Tibial nerve (tissue), 4 donors: ENCODE measurements at places on chromosomes 7 and 10. TPM values are rescaled to one million over a fixed set of nuclear protein-coding genes. Genes with fewer than 3 reads are reported as not detected.

Gene ZPBP
- not detected for total RNA-seq

Gene PRR15
- 0.42 TPM for total RNA-seq

Gene STK31
- total RNA-seq = 2.8 TPM

Gene TMEM270
- not detected for total RNA-seq

Gene AEBP1
- total RNA-seq = 440 TPM

Gene CYP2C19
- total RNA-seq = not detected

DNA sequence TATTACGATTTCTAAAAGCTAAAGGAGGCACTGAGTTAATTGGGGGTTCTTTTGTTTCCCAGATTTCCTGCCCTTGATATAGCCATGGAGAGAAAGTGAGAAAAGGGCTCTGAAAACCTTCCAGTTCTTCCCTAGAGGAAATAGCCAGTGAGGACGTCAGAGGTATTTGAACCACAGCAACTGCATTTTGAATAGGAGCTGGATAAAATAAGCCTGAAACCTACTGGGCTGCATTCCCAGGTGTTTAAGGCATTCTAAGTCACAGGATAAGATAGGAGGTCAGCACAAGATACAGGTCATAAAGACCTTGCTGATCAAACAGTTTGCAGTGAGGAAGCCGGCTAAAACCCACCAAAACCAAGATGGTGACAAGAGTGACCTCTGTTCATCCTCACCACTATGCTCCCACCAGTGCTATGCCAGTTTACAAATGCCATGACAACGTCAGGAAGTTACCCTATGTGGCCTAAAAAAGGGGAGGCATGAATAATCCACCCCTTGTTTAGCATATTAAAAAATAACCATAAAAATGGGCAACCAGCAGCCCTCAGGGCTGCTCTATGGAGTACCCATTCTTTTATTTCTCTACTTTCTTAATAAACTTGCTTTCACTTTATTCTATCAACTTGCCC is 85.1 kb upstream of the FRMD4A start:
- no peaks in the 10 kb centered on the region for H3K4me1 ChIP-seq
- no peak for DNase-seq
- H3K27ac ChIP-seq = no peak overlapping the region
- no peaks in the 10 kb centered on the region for H3K36me3 ChIP-seq

DNA sequence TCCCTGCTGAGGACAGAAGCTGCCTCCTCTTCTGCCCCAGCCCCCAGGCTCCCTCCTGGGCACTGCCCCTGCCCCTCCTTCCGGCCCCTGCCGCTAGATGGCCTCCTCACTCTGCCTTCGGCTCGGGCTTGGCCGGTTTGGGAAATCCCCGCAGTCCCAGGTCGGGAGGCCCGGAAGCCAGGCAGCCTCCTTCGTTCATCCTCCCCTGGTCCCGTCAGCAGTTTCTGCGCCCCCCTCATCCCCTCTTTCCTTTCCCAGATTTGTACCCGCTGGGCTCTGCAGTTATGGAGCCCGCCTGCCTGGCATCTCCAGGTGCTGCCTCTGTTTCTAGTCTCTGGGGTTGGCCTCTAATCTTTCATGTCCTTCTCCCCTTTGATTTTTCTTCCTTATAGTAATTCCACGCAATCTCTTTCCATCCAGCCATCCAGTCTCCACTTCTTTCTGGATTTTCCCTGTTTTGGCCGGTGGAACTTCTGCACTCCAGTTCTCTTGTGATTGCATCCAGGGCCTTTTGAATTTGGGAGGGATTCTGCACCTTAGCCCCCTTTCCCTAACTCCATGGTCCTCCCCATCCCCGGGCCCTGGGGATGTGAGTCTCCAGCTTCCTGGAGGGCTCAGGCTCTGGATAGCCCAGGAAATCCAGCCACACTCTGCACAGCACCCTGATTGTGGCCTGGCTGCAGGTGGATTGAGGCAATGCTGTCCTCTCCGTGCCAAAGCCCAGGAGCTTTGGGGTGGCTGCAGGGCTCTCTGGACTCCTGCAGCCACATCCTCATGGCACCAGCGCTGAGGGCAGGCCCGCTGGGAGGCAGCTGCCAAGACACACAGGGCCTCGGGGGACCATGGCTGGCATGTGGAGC is 3.3 kb upstream of the SHH start:
- H3K4me3 ChIP-seq = no peak overlapping the region
- no peak for DNase-seq
- H3K27ac ChIP-seq = peak overlapping the region; percentile 78
- peaks cover 22% of the 10 kb centered on the region for H3K4me1 ChIP-seq
- no peaks in the 10 kb centered on the region for H3K36me3 ChIP-seq

DNA sequence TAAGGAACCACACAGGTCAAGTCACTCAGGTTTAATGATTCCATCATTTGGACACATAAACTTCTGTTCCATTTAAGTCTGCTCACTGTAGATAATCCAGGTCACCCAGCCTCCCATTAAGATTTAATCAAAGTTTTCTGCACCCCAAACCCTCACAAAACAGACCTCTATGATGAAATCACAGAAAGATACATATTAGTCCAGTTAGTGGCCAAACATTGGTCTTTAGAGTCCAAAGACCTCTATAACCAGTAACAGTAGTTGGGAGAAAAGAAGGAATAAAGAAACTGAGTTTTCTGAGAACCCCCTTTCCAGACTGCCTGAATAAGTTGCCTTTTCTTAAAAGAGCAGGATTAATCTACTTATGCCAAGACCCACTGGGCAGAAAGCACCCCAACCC is 4.8 kb downstream of the GCC1 start:
- no peak for DNase-seq
- H3K36me3 ChIP-seq = peaks cover 8% of the 10 kb centered on the region
- no peak overlapping the region for H3K27ac ChIP-seq
- no peaks in the 10 kb centered on the region for H3K27me3 ChIP-seq
- H3K4me3 ChIP-seq = no peak overlapping the region

DNA sequence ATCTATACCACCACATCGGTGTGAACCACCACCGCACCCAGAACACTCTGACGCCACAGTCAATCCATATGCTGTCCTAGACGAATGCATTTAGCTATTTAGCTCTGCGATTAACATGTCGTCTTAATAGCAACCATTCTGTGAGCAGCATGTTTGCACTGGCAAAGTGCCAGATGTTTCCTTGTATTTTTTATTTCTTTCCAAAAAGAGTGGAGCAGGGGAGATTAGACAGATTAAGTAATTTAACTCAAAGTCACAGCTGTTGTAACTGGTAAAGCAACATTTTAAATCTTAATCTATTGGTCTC is 57.0 kb upstream of the ARL4A start:
- no peak overlapping the region for H3K27ac ChIP-seq
- DNase-seq = no peak
- H3K4me3 ChIP-seq = no peak overlapping the region
- H3K4me1 ChIP-seq = no peaks in the 10 kb centered on the region

DNA sequence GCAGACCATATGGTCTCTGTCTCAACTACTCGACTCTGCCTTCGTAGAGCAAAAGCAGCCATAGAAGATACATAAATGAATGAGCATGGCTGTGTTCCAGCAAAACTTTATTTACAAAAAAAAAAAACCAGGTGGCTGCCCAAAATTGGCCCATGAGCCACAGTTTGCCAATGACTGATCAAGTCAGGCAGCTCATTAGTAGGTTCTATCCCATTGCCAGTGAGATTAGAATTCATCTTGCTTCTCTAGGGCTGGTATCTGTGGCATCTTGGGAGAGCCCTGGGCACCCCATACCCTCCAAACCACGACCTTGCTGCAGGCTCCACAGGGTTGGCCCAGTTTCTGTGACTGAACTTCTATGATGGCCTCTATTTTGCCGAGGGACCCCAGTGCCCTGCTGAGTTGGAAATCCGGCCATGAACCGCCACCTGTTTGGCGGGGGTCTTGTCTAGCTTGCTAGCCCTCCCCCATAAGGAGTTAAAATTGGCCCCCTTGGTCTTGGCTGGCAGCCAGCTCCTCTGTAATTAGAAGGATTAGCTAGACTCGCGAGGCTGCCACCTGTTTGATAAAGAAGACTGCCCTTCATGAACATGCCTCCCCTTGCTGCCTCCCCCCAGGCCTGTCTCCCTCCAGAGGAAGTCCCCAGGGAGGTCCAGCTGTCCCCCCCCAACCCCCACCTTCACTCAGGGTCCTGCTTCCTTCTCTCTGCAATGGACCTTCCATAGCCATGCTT is 83.9 kb downstream of the CHN2 start:
- no peaks in the 10 kb centered on the region for H3K36me3 ChIP-seq
- DNase-seq = no peak
- no peak overlapping the region for H3K4me3 ChIP-seq
- no peak overlapping the region for H3K27ac ChIP-seq
- H3K4me1 ChIP-seq = no peaks in the 10 kb centered on the region

- peaks cover 36% of the 10 kb centered on the region for H3K36me3 ChIP-seq
- H3K4me1 ChIP-seq = peaks cover 21% of the 10 kb centered on the region
- H3K27ac ChIP-seq = no peak overlapping the region
- H3K27me3 ChIP-seq = peaks cover 10% of the 10 kb centered on the region
These were observed 665 bp downstream of the BHLHA15 start for GRCh38 chr7:98211676-98212531.

DNA sequence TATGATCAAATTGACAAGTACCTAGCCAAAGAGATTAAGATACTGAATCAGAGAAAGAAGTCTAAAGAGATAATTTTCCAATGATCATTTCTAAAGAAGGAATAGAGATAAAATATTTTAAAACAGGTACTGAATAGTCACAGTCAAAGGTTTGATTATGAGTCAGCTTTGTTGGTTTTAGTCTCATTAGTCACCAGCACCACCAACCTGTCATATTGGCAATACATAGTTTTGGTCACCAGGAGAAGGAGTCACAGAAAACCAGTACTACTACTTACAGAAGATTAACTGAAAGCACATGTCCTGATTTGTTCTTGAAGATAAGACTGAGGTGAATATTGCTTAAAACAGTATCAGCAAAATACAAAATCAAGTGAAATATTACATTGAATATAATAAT is 34.6 kb downstream of the ZEB1 start:
- H3K27me3 ChIP-seq = no peaks in the 10 kb centered on the region
- H3K4me1 ChIP-seq = peaks cover 12% of the 10 kb centered on the region
- no peak for DNase-seq
- H3K4me3 ChIP-seq = no peak overlapping the region
- no peaks in the 10 kb centered on the region for H3K36me3 ChIP-seq
- no peak overlapping the region for H3K27ac ChIP-seq

DNA sequence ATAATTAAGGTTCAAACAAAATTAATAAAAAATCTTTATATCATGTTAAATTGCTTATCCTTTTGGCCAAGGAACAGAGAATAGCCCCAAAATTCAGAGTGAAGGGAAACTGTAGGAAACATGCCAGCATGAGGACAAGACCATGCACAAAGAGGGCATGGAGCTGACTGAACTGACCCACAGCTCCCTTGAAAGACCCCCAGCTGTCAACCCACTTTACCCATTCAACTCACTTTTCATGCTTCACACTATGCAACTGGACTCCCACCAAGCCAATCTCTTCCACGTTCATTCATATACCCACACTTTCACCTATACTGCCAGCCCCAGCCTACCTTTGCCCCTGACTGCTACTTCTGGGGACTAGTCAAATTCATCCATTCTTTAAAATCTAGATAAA is 10.2 kb downstream of the FBXW4 start:
- H3K27me3 ChIP-seq = no peaks in the 10 kb centered on the region
- H3K4me1 ChIP-seq = no peaks in the 10 kb centered on the region

GRCh38 chr7:90797596-90797995 is 201.5 kb downstream of the CDK14 start:
- no peak overlapping the region for H3K27ac ChIP-seq
- no peak for DNase-seq
- H3K36me3 ChIP-seq = no peaks in the 10 kb centered on the region
- H3K27me3 ChIP-seq = no peaks in the 10 kb centered on the region
- no peak overlapping the region for H3K4me3 ChIP-seq
